Substantia nigra (tissue), 51 donors: ENCODE measurements at places on chromosomes 5 and 9.

DNA sequence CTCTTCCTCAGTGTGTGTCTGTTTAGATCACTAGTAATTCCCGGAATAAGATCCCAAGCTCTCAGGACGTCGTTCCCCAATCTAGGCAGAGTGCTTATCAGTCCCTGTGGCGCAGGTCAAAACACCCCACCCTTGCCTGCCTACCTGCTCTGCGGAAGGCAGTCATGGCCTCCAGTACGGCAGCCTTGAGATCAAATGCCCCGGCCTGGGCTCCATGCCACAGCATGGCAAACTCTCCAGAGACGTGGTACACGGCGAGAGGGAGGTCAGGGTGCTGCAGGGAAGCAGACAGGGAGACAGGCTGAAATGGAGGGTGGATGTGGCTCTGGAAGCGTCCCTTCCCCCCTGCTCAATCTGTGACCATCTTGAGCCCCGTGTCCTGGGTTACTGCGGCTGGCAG is 12.0 kb upstream of the HDHD3 start:
- no peak for DNase-seq

DNA sequence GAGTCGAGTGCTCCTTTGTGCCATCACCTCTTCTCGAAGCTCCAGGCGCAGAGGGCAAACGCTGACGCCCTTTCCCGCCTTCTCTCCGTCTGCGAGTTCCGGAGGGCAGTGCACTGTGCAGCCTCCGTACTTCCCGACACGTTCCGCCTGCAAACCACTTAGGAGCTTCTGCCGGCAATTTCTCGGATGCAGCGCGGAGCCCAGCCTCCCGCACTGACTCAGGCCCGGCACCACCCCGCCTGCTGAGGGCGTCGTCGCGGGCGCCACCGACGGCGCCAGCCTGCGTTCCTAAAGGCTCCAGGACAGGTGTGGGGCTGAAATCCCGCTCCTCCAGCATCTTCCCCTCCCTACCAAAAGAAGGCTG is 9.3 kb upstream of the TRIM36 start:
- no peak for DNase-seq

- DNase-seq, result no peak
Observed at GRCh38 chr5:44729536-44729935, 79.2 kb upstream of the MRPS30 start.

GRCh38 chr9:27165068-27165467 is 56.0 kb downstream of the TEK start:
- DNase-seq, result no peak

DNA sequence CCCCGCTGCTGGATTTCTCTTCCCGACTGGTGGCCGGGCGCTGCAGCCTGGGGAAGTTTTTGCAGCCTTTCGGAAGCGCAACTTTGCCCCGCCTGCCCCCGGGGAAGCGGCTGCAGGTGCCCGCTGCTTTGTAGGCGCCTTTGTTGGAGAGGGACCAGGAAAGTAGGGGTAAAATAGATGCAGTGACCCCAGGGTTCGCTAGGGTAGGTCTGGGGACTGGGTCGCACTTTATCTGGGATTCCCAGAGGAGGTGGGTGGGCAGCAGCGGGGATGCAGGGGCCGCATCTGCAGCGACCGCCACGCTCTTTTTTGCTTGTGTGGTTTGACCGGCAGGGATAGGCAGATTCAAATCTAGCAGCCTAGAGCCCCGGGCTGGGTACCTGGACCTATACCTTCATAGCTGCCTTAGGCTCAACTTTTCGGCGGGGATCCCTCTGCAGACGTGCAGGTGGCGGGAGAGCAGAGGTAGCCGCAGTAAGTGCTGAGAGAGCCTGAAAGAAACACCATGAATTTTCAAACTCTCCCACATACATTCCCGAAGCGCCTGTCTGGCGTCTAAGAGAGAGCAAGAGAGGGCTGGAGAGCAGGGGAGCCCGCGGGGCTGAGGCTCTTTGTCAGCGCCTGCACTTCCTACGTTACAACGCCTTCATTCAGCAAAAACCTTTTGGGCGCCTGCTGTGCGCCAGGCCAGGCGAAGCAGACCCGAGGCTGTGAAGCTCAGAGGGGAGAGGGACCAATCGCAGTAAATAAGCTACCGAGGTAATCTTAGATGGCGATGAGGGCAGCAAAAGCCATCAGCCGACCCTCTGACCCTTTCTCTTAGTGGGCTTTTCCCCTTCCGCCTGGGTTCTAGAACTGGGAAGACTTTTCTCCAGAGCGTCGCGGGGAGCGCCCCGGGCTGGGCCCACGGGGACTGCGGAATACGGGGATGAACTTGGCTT is 642 bp downstream of the SV2C start:
- no peak for DNase-seq

- no peak for DNase-seq
Observed at GRCh38 chr9:21796768-21797167, 5.7 kb upstream of the MTAP start.

DNA sequence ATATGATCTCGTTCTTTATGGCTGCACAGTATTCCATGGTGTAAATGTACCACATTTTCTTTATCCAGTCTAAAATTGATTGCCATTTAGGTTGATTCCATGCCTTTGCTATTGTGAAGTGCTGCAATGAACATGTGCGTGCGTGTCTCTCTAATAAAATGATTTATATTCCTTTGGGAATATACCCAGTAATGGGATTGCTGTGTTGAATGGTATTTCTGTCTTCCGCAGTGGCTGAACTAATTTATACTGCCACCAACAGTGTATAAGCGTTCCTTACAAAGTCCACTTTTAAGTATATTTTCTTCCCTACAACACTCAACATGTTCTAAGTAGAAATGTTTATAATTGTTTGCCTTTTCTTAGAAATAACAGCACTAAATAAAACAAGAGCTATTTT is 521.9 kb downstream of the DTWD2 start:
- DNase-seq, result no peak

DNA sequence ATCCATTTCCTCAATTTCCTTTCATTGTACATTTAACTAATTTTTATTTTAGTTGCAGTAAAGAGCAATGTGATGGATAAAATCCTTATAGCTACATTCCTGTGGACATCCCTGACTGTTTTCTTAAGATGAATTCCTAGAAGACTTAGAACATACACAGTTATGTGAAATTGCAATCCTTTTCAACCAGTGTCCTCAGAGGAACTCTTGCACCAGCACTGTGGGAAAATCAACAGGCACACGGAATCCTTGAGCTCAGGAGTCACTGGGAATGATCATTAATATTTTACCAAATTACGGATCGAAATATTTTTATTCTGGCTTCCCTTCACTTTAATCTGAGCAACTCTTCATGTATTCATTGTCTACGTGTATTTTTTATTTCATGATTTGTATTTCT is 901.9 kb upstream of the WWC1 start:
- no peak for DNase-seq

GRCh38 chr9:135520916-135521607 is at the start of gene LCN1:
LCN1 (plus strand) TSS chr9:135521440; CDS start chr9:135521498, 58 bp downstream.
- DNase-seq, result no peak

GRCh38 chr5:163888366-163888765 is 382.9 kb downstream of the MAT2B start:
- DNase-seq, result no peak

- no peak for DNase-seq
Observed at GRCh38 chr5:32230356-32231099, 56.4 kb upstream of the GOLPH3 start.

DNA sequence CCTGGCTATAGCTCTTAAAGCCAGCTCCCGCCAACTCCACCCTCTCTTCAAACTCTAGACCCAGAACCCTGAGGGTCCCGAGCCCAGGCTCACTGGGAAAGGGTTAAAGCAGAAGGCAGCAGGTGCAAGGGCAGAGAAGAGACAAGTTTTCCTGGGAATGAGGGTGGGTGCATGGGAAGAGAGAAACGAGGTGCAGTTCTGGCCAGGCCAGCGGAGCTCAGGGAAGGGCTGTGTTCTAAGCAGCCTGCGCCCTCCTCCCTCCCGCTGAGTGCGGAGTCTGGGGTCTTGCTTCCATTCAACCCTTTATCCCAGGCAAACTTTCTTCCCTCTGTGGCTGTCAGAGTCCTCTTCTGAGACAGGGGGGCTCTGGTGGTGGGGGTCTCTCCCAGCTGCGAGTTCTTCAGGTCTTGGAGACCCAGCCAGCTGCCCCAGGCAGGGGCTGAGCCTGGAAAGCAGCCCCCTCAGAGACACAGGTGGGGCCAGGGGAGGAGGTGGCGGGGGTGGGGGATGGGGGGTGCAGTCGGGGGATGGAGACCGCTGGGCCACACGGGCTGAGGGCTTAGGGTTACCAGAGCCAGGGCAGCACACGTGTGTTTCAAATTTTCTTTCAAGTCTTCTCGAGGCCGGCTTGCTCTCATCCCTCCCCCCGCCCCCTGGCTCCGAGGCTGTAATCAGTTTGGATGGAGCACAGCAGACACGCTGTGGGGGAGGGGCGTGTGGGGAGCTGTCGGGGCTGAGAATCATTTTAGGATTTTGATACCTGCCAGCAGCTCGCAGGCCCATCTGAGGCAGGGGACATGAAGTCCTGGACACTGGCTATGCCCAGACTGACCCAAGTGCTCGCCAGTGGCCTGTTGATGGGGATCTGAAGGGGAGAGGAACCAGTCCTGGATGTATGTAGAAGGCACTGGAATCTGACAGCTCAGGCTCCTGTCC is 169.6 kb upstream of the SMIM23 start:
- DNase-seq, result no peak

GRCh38 chr9:109986521-109986991 is 206.6 kb downstream of the PALM2AKAP2 start:
- no peak for DNase-seq

- no peak for DNase-seq
Observed at GRCh38 chr9:91407580-91408318, 15.9 kb downstream of the NFIL3 start.

GRCh38 chr5:35538198-35538931 is 79.3 kb upstream of the SPEF2 start:
- DNase-seq, result no peak

GRCh38 chr9:113728989-113729388 is 147.1 kb upstream of the ZNF618 start:
- no peak for DNase-seq

DNA sequence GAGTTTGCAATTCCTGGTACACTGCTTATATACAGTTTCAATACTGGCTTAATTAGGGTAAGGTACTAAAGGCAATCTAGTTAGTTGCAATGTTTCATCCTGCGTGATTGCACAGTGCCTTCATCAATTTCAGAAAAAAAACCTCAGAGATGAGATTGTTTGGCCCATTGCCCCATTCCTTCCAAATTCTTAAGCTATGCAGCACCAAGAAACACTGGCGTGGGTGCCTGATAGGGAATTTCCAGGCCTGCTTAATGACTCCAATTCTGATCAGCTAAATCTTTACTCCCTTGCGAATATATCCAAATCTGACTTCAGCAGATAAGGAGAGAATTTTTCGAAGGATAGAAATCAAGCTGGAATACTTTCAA is 35.9 kb upstream of the GAS1 start:
- no peak for DNase-seq

- no peak for DNase-seq
Observed at GRCh38 chr5:83639911-83640310, 80.7 kb downstream of the HAPLN1 start.

DNA sequence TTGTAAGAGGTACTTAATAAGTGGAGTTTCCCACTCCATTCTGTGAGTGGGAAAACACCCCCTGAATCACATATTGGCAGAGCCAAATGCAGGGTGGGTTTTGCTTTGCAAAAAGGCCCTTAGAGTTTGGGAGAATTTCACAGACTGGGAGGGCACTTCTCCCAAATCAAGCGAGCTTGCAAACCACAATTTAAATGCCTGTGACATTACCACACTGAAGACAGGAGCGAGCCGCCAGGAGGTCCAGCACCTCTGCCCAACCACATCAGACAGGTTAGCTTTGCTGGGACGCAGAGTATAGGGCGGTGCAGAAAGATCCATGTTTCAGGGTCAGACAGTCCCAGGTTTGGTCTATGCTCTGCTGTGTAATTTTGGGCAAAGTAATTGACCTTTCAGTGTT is 2.3 kb downstream of the ALAD start:
- no peak for DNase-seq

DNA sequence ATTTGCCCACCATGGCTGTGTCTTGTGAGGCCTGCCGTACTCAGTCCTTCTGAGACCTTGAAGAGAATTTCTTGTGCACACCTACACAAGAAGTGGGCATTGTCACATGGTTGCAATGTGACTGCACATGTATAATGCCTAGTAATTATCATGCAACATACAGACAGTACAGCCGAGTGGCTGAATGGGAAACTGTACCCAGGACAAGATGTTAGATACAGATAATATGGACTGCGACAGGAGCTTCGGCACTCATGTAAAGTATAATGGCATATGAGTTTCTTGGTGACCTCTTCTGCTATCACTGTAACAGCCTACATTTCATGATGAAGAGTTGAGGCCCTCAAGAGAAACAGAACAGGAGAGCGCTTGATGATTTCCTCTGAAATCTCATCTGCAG is 4.8 kb upstream of the PRKACG start:
- DNase-seq, result no peak

GRCh38 chr5:10073441-10074104 is 176.1 kb downstream of the ATPSCKMT start:
- no peak for DNase-seq

GRCh38 chr5:147539053-147539452 is 29.2 kb upstream of the DPYSL3 start:
- no peak for DNase-seq

GRCh38 chr5:9343146-9343850 is 202.6 kb downstream of the SEMA5A start:
- DNase-seq, result no peak

GRCh38 chr5:125874717-125875116 is 548.5 kb upstream of the GRAMD2B start:
- DNase-seq, result no peak

DNA sequence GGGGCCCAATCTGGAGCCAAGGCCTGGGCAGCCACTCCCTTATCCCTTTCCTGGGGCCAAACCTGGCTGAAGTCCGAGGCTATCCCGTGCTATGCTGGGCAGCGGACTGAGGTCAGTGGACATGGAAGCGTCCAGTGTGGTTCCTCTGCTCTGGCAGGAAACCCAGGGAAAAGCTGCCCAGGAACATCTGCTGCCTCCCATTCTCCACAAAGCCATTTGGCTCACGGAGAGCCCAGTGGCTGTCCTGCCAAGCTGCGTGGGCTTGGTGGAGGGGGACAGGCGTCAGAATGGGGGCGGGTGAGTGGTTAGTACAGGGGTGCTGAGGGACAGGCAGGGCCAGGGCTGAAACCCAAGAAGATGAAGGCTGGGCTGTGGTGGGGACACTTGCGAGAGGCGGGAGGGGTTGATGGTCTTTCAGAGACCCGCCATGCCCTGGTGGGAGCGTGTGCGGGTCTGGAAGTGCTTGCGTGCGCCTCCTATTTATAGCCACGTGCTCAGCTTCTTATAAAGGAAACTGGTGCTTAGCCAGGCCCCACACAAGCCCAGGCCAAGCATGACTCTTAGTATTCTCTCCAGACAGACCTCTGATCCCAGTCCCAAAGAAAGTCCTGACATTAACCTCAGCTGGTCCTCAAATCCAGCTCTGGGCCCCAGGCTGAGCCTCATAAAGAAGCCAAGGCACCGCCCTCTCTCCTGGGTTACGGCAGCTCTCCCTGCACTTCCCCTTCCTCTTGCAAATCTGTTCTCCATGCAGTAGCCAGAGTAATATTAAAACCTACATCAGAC is 9.4 kb upstream of the SLC6A7 start:
- peak; percentile 68 for DNase-seq

GRCh38 chr9:80550181-80550580 is 978.4 kb downstream of the TLE4 start:
- DNase-seq, result no peak

- no peak for DNase-seq
Observed at GRCh38 chr9:134600371-134600770, 41.2 kb upstream of the COL5A1 start.

GRCh38 chr9:95756986-95757385 is 118.5 kb upstream of the ERCC6L2 start:
- no peak for DNase-seq
